Activated T-cell treated with anti-CD3 and anti-CD28 coated beads, Interleukin-2, amount 50 U/mL, for 4 hours (primary cell): ENCODE measurements at places on chromosomes 7 and 10. TPM values are rescaled to one million over a fixed set of nuclear protein-coding genes. Genes with fewer than 3 reads are reported as not detected.
A peak's percentile ranks its signal among the peaks of the same experiment; 100 is the strongest.

Gene NPFFR1
- not detected for total RNA-seq

Gene EGR2
- total RNA-seq = 99.5 TPM

Gene HOXA9
- 0.76 TPM for total RNA-seq

Gene SPDYE2B
- not detected for total RNA-seq

Gene SLC13A4
- not detected for total RNA-seq

- peak; percentile 28 for DNase-seq
Observed at GRCh38 chr10:133359554-133359971, 1.7 kb upstream of the FUOM start.

DNA sequence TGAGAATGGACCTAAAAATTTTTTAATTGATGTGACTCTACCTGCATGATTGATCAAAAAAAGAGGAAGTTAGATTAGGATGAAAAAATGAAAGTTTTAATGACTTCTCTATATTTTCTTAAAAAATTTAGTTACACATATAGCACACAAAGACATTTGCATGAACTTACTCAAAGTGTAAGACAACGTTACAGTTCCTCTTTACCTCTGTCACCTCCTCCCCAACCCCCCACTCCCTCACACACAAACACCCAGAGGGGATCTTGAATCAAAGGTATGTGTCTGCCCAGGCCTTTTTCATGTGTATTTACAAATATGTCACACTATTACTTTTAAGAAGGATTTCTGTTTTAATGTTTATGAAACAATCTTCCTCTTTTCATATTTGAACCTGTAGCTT, 20.6 kb upstream of the CDCA7L start:
- no peak for DNase-seq

DNA sequence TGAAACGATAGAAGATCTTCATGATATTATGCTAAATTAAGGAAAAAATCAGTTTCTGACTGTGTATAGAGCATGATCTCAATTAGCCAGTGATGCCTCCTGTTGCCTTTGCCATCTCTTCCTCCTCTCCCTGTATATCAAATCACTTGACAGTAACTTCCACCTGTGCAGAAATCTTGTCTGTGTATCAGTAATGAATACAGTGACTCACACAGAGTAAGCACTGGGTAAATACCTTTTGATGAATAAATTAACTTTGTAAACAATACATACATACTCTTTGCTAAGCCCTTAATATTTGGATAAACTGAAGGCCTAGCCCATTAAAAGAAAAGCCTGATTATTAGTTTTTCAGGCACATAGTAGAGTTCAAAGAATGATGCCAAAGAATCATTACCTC, 610.6 kb upstream of the NRP1 start:
- DNase-seq = no peak

- no peak for DNase-seq
Observed at GRCh38 chr7:112781110-112781509, 9.1 kb downstream of the TMEM168 start.

DNA sequence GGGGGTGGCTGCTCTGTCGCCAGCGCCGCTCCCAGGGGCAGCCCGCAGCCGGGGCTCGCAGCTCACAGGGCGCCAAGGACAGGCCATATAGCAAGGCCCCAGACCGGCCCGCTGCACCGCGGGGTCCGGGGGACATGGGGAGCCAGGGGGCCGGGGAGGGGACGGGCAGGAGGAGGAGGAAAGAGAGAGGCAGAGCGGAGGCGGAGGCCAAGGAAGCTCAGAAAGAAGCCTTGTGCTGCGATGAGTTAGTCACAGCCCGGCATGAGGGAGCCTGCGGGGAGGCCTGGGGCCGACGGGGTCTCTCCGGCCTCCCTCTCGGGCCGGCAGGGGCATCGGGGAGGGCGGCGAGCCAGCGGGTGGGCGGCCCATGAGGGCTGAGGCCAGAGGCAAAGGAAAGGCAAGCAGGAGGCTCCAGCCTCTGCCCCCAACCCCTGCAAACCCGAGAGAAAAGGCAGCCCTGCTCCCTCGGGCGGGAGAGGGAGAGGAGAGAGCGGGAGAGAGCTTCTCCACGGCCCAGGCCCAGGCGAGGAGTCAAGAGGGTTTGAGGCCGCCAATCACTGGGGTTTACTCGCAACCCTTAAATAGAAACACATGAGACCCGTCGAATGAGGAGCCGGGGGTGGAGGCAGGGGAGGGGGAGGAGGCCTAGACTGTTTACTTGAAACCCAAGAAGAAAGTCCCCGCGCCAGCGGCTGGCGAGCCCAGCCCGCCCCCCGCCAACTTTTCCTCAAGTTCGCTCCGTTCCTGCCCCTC, 167.9 kb downstream of the NEURL1 start:
- DNase-seq = peak; percentile 41

- DNase-seq = no peak
Observed at GRCh38 chr7:72080341-72080766, 331.8 kb downstream of the CALN1 start.

DNA sequence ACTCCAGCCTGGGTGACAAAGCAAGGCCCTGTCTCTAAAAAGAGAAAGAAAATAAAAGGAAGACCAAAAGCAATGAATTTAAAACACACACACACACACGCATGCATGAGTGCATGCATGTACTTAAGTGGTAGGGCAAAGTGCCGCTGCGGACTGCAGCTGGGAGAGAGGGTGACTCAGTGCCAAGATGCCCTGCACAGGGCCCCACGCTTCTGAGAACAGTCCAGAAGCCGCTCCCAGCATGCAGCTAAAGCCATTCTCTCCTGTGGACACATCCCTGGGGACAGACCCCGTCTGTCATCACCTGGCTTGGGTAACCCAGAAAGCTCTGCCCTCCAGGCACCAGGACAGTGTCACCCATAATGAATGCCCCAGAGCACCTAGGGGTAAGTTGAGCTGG, 61.0 kb upstream of the MYL10 start:
- DNase-seq = no peak
